ENCODE measurements at places on chromosomes 4 and X.
A peak's percentile ranks its signal among the peaks of the same experiment; 100 is the strongest.

DNA sequence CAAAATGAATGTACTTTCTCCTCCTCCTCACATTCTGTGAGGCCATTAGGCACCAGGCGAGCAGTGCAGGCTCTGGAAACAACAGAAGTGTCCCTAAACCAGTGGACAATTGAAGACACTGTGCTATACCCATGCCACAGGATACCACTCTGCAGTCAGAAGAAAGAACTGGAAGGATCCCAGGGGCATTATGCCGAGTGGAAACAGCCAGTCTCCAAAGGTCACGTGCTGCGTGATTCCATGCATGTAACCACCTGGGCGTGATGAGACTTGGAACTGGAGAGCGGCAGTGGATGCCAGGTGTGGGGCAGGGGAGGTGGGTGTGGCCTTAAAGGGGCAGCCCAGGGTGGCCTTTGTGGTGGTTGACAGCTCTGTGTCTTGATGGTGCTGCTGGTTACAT lies 139.4 kb downstream of the EVC2 start:
- no peak for DNase-seq

DNA sequence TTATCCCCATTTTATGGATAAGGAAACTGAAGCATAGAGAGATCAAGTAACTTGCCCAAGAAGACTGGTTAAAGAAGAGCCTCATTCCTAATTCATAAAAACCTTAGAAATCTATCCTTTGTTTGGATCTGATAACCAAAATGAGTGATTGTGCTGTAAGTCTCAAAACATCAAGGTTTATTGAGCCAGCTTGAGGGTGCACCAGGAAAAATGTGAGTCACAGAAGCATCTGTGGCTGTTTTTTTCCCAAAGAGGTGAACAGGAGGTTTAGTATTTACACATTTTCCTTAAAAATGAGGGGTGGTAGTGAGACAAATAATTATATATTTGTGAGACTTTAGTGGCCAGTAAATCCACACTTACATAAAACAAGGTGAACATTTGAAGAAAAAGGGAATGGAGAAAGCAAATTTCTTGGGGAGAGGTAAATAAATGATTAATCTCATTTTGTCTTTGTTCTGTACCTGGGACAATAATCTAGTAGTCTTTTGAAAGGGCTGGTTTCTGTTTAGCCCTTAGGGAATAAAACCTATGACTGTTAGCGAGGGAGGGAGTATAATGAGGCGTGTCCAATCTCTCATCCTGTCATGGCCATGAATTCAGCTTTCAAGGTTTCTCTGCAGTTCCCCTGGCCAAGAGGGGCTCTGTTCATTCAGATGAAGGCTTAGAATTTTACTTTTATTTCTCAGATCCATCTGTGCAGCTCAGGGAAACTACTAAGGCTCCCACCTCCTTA lies 12.2 kb upstream of the FMR1 start:
- no peak for DNase-seq

- DNase-seq, result no peak
These were observed 11.3 kb downstream of the TDO2 start for GRCh38 chr4:155914782-155915181.

DNA sequence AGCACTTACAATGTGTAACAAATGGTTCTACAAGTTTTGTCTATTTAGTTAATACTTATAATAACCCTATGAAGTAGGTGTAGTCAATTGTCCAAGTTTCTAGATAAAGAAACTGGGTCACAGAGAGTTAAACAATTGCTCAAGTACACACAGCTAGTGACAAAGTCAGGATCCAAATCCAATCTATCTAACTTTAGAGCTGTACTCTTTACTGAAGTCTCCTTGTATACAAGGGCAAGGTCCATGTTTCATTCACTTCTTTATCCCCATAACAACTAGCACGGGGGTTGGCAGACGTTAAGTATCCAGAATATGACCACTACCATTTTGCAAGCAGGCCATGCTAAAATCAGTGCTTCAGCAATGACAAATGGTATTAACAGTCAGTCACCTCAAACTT lies 141.0 kb downstream of the CHM start:
- no peak for DNase-seq

DNA sequence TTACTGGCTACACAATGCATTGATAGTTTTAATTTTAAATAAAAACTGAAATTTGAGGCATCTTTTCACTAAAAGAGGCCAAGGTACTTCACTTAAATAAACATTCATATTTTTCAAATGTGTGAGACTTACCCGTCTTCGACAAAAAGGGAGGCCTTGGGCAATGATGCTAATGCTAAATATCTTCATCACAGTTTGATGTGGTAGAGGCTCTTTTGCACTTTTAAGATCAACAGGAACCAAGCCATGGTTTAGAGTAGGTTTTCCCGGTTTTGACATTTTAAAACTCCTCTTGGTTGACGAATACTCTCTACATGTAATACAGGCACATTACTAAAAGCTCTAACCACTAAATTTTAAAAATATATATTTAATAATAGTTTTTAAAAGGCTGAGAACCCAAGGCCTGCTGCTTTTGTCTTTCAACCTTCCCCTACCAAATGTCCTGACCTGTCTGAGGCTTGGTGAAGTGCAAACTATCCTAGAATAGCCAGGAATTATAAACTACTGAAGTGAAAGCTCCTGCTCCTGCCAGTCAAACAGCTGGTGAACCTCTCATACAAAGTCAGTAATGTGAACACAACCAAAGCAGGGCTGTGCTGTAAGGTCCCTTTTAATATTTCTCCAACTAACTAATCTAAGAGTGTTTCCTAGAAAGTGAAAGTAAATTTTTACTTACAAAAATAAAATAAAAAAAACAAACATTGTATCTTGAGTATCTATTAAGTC lies 153.7 kb downstream of the FBXW7 start:
- no peak for DNase-seq

- no peak for DNase-seq
These were observed 1190.2 kb upstream of the AGA start for GRCh38 chr4:178632415-178632814.

DNA sequence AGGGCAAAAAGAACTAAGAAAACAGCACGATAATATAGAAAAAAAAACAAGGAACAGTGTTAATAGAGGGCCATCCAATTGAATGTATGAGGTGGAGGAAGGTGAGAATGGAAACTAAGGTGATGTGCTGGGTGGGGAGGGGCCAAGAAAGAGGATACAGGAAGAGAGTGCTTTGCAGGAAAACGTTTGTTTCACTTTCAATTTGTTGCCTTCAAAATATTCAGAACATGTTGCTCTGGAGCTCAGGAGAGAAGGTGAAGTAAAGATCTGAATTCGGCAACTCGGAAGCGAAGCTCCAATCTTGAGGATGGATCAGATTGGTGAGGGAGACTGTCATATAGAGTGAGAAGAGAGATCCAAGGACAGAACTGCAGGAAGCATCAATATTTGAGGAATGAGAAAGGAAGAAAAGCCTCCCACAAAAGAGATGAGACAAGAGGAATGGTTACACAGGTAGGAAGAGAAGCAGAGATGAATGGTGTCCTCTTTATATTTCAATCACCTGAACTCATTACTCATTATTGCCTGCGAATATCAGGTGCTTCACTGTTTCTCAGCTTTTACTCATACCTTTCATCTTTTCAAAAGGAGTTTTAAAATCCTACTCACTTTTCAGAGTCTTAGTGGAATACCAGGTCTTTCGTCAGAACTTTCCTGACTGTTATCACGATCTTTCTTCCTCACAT lies 14.7 kb upstream of the SEC24D start:
- no peak for DNase-seq

DNA sequence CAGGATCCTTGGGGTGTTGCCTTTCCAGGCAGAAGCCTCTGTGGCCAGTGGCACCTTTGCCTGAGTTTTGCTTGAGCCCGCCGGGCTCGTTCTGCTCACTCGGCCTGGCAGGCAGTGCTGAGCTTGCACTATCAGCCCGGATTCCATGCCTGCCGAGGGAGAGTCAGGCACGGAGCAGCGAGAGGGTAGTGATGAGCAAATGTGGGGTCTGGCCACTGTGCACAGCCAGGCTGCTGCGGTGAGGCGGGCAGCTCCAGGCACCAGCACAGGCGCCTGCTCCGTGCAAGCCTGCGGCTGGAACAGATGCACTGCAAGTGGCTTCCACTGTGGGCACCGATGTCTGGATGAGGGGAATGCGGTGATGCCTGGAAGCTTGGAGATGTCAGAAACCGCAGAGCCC lies 619.2 kb downstream of the RAPGEF2 start:
- no peak for DNase-seq

GRCh38 chr4:87947381-87948160 lies 27.9 kb upstream of the SPP1 start:
- DNase-seq, result peak; percentile 51

DNA sequence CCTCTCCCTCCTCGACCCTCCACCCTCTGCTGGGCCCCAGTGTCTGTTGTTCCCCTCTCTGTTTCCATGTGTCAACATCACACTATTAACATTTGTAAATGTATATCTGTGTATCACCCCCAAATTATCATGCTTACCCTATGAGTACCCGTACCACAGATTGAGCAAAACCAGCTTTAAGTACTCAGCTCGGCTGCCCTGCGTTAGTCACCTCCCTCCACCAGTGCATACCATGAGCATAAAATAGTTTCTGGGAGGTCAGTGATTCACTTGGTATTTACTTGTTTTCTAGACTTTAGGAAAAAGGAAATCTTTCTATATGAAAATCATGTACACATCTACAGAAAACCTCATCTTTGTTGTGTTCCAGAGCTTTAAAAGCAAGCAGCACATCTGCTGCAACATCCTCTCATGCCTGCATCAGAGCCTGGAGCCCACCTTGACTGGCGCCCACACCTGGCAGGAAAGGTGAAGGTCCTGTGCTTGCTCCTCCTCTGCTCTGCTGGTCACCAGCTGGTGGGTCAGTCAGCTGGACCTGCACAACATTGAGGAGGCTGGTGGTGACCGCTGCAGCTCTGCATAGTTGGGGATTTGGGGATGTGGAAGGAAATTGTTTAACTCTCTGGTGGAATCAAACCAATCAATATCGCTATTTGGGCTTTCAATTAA lies 214.4 kb upstream of the KLF3 start:
- no peak for DNase-seq

DNA sequence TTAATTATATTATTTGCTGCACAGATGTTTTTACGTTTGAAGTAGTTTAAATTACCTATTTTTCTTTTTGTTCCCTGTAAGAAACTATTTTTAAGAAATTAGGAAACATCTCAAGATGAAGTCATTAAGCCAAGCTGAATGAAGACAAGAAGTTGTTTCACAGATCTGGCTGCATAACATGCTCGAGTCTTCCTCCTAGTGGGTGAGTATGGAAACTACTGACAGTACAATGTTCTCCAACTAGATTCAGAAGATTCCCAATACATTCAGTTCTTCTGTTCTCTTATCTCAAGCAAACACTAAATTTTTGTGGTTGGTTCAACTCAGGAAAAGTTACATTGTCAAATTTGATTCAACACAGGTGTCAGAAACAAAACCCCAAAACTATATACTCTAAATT lies 256.8 kb upstream of the VCX start:
- no peak for DNase-seq
